Omental fat pad (tissue), 4 donors: ENCODE measurements at places on chromosomes 16 and 17. TPM values are rescaled to one million over a fixed set of nuclear protein-coding genes. Genes with fewer than 3 reads are reported as not detected.

DNA sequence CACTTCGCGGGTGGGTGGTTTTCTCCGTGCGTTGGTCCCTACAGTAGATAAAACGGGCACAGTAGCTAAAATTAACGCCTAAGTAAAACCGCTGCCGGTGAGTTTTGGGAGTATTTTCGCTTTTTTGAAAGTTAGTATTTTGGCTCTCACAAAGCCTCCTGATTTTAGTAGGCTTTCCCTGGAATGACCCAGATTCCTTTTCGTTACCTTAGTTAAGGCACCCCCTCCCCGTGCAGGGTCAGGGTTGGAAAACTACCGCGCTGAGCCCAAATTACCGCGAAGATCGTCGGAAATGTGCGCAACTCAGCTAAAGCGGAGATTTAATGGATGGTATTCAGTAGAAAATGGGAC is 28.3 kb upstream of the ST6GALNAC1 start:
- DNase-seq, result no peak

DNA sequence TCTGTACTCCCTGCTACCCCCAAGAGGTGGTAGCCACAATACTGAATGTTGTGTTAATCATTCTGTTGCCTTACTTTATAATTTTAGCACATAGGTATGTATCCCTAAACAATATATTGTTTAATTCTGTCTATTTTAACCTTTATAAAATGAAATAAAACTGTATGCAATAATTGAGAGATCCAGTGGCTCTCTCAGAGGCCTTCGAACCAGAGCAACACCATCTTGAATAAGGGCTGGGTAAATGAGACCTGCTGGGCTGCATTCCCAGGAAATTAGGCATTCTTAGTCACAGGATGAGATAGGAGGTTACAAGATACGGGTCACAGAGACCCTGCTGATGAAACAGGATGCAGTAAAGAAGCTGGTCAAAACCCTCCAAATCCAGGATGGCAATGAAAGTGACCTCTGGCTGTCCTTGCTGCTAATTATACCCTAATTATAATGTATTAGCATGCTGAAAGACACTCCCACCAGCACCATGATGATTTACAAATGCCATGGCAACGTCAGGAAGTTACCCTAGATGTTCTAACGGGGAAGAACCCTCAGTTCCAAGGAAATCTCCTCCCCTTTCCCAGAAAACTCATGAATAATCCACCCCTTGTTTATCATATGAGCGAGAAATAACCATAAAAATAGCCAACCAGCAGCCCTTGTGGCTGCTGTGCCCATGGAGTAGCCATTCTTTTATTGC is 2.0 kb upstream of the CANT1 start:
- DNase-seq, result no peak

GRCh38 chr17:81231766-81232581 is 6.9 kb downstream of the TEPSIN start:
- no peak for DNase-seq

DNA sequence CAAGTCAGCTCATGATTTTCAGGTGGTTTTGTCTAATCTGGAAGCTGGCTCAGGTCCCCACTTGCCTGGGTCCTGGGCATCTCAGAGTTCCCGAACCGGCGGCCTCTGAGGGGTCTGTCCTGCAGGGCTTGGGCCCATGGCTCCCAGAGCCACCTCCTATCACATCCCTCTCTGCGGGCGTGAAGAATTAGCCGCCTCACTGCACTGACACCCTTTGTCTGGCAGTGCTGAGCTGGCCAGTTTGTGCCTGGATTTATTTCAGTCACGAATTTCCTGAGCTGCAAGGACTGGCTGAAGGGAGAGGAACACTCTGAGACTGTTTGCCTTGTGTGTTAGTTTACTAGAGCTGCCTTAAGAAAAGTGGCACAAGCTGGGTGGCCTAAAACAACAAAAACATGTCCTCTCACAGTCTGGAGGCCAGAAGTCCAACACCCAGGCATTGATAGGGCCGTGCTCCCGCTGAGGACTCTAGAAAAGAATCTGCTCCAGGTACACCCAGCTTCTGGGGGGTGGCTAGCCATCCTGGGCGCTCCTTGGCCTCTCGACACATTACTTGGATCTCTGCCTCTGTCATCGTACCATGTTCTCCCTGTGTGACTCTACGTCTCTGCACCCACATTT is 217.5 kb upstream of the DYNLRB2 start:
- no peak for DNase-seq

- DNase-seq, result no peak
These were observed 9.8 kb downstream of the PGS1 start for GRCh38 chr17:78387977-78388941.

- no peak for DNase-seq
These were observed 2.4 kb downstream of the MLKL start for GRCh38 chr16:74698222-74698621.

- DNase-seq, result no peak
These were observed 78.8 kb upstream of the ANKFN1 start for GRCh38 chr17:56074361-56074890.

DNA sequence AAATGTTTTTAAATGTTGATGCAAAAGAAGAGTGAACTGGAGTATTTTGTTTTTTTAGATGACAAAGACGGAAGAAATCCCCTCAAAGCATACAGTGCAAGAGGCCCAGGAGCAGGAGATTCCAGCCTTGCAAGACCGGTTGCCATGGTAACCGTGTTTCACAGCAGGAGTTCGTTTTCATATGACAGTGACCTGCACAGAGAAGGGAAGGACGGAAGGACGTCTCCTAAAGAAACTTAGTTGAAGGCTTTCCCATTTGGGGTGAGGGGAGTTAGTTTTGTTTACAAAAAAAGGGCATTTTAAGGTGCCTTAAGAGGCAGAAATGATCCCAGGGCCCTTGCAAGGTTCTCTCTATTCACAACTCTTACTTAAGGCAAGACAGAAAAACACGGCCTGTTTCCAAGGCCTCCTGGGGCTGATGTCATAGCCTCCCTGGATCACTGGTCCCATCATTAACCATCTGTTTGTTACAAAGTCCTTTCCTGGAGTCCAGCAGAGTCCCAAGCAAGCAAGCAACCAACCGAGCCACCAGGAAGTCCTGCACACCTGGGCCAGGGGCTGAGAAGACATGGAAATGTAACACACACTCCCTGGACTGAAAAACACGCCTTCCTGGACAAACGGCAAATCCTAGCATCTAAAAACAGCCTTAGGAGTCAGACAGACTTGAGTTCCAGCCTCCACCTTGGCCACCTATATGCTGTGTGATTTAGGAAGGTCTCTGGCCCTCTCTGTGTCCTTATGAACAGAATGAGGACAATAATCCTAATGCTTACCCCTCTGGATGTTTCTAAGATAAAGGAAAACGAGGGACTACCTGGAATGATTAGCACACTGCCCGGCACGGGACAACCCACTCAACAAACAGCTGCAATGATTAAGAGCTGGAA is 30.3 kb upstream of the RPH3AL start:
- DNase-seq, result no peak

- no peak for DNase-seq
These were observed 30.1 kb upstream of the BAHCC1 start for GRCh38 chr17:81365148-81365600.

DNA sequence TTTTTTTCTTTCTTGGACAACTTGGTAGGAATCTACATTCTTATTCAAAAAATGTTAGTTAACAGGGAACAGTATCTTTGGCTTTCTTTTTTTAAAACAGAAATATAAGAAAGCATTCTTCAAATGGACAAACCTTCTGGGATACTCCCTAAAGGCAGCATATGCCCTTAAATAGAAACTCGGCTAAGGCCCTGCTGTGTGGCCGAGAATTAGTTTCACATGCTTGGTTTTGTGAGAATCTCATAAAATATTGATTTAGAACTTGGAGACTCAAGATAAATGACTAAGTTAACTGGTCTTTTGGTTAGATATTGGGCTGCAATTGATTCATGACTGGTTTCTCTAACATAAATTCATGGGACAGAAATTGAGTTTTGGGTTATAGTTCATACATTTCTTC is 359.9 kb upstream of the XYLT1 start:
- no peak for DNase-seq

CACNG3 gene
- not detected for total RNA-seq

DLX4 gene
- not detected for total RNA-seq

ZNF232 gene
- 5.6 TPM for total RNA-seq

TMEM132E gene
- total RNA-seq, result 0.19 TPM

CPNE7 gene
- 2.4 TPM for total RNA-seq

C17orf67 gene
- 0.96 TPM for total RNA-seq

NRN1L gene
- total RNA-seq, result not detected

MPDU1 gene
- total RNA-seq, result 144 TPM

SSTR5 gene
- not detected for total RNA-seq

NACA2 gene
- not detected for total RNA-seq

MYH2 gene
- total RNA-seq, result not detected
